CD4-positive, alpha-beta memory T cell (primary cell): ENCODE measurements at places on chromosomes 11 and 22. TPM values are rescaled to one million over a fixed set of nuclear protein-coding genes. Genes with fewer than 3 reads are reported as not detected.

DNA sequence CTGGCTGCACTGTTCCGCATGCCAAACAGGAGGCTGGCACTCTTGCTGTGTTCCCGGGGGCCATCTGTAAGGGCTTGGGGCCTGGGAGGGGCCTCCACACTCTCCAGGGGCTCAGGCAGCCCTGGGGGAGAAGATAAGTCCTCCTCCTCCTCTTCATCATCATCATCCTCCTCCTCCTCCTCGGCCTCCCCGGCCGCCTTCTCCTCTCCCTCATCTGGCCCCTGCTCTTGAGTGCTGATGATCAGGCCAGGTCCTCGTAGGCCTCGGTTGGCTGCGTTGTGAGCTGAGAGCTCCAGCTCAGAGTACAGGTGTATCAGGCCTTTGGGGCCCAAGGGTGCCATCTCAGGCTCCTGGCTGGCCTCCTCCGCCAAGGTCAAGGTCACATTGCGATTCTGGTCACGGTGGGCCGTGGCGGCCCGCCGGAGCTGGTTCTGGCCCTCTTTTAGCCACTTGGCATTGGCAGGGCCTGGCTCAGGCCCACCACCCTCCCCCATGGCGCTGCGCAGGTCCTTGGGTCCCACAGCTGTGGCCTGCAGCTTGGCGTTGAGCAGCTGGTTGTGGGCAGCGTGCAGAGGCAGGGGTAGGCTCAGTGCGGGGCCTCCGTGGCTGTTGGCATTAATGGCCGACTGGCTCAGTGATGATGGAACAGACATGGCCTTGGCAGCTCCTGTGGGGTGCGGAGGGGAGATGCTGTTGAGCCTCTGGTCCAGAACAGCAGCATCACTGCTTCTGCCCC is 8.0 kb downstream of the APBB1 start:
- DNase-seq, result no peak

DNA sequence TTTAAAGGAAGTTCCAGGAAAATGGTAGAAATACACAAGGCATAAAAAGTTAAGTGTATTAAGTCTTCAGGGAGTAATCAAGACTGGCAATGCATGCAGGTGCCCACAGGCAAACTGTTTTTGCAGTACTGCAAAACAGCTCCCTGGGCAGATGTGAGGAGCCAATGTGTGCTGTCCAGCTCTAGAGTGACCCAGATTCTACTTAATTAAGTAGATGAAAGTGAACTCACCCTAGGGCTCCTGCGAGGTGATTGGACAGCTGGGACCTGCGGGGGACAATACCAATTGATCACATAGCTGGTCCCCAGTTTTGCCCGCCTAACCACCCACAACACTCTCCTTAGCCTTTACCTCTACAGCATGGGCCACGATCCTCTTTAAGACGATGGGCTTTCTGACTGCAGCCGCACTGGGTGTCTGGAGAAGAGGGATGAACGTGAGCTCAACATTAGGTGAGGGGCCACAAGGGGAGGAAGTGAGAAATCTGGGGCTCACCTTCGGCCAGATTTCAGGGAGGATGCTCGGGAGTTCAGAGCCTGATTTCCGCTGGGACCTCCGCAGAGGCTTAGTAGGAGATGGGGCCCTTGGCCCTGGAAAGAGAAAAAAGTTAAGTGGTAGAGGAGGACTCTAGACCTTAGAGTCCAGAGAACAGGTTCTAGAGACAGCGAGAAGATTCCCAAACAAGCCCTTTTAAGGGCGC is 556 bp downstream of the CDCA5 start:
- peak; percentile 4 for DNase-seq

DNA sequence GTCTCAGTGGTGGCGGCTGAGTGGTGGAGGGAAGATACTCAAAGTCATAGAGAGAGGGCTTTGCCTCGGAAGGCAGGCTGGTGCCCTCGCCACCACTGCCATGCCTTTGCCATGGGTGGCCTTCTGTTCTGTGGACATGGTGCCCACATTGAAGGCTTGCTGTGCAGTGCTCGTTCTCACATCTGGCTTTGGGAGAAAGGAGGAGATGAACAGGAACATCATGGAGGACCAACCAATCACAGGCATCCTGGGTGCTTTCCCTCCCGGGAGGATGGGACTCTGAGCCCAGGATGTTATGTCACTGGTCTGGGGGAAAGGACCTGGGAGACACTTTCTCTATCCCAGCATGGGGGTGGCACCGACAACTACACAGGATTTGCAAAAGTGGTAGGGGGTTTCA is 82.3 kb upstream of the NARS2 start:
- DNase-seq, result no peak

LINC01488 gene
- not detected for total RNA-seq

SSTR3 gene
- total RNA-seq, result 9.3 TPM

MYRF gene
- total RNA-seq, result 0.94 TPM

OR8G1 gene
- not detected for total RNA-seq

LRRC32 gene
- total RNA-seq, result 0.53 TPM
